NCI-H1092 (cell line): ENCODE measurements at places on chromosomes 3 and 15.

- DNase-seq = no peak
These were observed 50.8 kb downstream of the LYSMD4 start for GRCh38 chr15:99682455-99682854.

DNA sequence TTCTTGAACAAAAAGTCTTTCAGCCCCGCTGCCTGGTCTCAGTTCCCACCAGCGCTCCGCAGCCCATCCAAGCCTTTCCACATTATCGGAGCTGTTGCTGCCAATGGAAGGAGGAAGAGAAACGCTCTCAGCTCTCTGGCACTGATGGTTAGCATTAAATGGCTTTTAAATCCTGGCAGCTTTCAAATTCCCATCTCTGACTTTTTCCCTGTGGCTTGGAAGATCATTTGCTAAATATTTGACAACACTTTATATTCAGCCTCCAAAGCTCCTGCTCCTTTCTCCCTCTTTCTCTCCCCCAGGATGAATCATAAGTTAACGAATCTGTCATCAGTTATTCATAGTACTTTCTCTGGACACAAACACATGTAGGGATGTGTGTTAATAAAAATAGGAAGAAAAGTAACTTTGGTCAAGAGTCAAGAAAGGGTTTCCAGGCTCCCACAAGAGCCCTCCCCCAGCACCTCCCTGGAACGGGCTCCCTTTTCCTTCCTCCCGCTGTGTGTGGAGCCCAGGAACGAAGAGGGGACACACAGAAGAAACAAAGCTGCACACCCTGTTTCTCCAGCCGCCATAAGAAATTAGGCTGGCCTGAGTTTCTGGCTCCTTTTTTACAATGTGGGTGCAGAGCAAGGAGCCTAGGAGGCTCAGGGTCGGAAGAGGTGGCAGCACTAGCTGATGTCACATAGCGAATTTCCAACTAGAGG is 47.6 kb upstream of the TSEN2 start:
- DNase-seq = no peak

DNA sequence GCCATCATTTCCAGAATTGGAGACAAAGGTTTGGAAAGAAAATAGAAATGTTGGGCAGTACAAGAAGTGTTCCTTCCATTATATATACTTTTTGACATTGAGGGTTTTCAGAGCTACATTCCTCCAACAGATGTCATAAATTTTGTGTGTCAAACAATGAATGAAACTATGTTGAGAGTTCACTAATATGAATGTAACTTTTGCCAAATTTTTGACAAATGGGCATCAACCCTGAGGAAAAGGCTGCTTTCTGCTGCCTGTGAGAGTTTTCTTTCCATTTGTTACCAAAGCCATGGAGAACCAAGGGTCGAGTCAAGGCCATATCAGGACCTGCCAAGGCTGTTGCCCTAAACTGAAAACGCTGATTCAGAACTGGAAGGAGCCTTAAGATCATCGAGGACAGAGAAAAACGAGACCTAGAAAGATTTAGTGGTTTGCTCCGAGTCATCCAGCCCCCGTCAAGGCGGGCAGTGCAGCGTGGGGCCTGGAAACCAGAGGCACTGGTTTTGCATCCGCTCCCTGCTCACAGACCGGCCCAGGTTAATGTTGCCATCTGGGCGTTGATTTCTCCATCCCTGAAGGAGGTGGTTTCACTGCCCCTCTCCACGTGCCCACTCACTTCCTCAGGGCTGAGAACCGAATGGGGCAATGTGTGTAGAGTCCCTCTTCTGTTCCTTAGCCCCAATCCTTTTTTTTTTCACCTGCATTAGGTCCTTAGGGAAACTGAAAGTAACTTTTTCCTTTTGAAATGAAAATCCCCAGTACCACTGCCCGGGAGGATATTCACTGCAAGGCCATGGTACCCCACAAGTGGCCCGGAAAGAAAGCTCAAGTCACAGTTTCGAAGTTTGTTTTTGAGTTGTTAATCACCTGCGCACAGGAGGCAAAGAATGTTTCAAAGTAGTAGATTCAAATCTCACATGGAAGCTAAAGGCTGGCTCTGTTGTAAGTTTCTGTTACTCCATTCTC is 32.8 kb downstream of the TPM1 start:
- no peak for DNase-seq

GRCh38 chr3:83457551-83457950 is 1501.2 kb upstream of the CADM2 start:
- DNase-seq = no peak

- DNase-seq = no peak
These were observed 120.2 kb downstream of the TFDP2 start for GRCh38 chr3:142029052-142029642.

- DNase-seq = no peak
These were observed 5.0 kb upstream of the CCR9 start for GRCh38 chr3:45881078-45882022.

GRCh38 chr3:99131876-99132275 is 230.4 kb upstream of the DCBLD2 start:
- no peak for DNase-seq

- DNase-seq = no peak
These were observed 294.0 kb downstream of the DIPK2A start for GRCh38 chr3:144265542-144266100.
